Dermis blood vessel endothelial cell (primary cell): ENCODE measurements at places on chromosomes 6 and 20.

DNA sequence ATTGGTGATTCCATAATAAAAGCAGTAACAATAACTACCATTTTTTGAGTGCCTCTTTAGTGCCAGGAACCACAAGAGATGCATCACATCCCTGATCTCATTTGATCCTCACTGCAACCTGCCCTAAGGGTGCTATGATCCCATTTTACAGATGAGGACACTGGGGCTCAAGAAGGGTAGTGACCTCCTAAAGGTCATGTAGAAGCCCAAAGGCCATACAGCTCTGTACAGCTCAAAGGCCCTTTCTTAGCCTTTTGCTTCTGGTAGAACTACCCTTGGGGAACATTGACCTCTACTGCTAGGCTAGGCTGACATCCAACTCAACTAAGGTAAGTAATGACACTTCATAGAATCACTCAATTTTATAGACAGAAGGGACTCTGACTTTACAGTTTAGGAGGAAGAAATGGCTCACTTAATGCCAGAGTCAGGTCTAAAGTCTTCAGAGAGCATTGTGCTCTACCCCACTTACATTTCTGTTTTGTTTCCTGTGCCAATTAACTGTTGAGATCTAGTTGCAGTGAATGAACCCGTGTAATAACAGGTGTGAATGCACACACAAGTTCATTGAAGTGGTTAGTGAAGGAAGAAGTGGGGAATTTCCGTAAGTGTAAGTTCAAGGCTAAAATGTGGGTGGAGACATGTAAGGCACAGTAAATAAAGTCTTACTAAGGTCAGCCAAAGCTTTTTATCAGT is 10.7 kb downstream of the SLC9A8 start:
- no peak for DNase-seq

DNA sequence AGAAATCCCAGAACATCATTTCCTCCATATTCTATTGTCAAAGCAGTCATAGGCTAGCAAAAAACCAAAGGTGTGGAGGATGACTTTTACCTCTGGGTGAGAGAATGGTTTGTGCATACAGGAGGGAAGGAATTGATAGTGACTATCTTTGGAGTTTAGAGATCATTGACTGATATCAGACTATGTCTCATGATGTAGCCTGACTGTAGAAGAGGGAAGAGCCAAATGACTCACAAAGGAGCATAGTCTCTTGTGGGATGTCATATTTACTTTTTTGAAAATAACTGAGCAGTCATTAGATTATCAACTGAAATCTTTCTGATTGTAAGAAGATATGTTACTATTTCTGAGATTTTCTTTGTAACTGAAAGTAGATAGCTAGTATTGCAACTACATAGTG is 158.5 kb downstream of the FLRT3 start:
- DNase-seq: no peak

DNA sequence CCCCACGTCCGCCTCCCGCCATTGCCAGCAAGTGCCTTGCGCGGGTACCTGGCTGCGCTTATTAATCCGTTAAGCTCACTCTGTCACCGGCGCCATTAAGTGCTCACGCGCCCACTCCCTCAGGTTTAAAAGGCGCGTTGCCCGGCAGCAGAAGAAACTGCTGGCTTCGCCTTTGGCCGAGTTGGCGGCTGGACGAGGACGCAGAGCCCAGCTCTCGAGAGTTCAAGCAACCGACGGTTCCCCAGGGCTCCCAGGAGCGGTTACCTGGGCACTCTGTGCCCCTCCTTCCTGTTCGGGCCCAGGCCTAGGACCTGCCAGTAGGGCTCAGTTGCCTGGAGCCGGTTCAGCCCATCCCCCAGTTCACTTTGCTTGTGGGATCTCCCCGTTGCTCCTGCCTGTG is at the start of gene GGTLC1:
Gene GGTLC1, minus strand, starts transcription at position 219 of the 400 bp plus-strand sequence. CDS start 2,168 bp downstream, outside the sequence.
- DNase-seq: no peak

GRCh38 chr20:51542571-51543421 is at the start of gene NFATC2:
Gene NFATC2, minus strand, starts transcription at chr20:51542719. Its CDS starts 220 bp downstream, at chr20:51542499.
- DNase-seq: peak; percentile 69

DNA sequence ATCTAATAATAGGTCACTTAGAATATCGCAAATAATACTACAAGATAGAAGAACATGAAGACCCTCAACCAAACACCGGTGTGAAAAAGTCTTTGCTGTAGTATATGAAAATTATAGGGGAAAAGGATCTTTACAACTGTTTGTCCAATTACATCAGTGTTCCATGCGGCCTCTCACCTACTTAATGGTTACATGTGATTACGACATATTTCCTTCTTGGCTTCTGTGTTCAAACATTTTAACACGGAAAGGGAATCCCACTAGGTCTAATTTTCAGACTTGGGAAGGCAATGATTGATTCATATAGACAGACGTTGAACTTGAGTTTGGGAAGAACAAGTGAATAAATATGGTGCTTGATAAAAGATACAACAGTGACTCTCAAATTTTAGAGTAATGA is 273.4 kb downstream of the KIF16B start:
- no peak for DNase-seq

DNA sequence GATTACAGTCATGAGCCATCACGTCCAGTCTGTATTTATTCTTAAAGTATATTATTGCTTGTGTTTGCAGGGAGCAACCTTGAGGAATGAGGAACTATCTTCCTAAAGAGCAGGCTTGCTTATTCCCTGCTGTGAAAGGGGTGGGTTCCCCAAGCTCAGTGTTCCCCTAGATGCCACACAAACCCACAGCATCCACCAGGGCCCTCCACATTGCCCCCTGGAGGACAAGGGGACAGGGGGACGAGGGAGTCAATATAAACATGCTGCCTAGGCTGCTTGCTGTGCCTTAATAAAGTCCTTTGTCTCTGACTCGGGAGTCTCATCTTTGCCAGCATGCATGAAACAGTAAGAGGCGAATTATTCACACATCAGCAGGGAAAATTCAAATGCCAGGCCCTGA is 8.0 kb upstream of the IDH3B start:
- DNase-seq: no peak

DNA sequence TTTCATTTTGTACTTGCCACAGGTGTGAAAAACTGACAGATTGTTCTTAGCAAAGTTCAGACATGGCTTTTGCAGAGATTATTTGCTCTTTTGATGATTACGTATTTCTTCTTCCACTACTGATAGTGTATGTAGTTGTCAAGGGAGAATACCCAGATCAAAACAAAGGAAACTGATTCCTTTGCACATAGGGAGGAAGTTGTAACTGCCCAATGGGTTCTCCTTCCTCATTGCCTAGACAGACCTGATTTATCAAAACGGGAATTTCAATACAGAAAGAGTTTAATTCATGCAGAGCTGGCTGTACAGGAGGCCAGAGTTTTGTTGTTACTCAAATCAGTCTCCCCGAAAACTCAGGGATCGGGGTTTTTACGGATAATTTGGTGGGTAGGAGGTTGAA is 214.7 kb downstream of the BCAS1 start:
- DNase-seq: no peak

- DNase-seq: no peak
These were observed 18.1 kb downstream of the SNX3 start for GRCh38 chr6:108242721-108243120.

- no peak for DNase-seq
These were observed 97.8 kb downstream of the PACRG start for GRCh38 chr6:162825597-162825996.

DNA sequence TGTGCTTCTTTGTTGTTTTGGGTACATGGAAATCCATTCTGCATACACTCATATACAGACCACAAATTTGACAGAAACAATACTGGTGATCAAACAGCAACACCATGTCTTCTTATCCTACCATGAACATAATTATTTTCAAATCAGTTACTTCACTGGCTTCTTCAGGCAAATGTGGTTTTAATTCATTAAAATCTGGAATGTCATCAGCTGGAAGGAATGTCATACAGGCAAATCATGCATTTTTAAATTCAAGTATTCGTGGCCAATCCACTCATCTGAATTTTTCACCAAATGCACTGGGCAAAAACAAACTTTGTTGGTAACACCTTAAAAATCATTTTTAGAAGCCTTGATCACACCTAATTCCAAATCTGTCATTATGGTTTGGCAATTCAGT is 59.3 kb downstream of the KIF6 start:
- no peak for DNase-seq

GRCh38 chr6:44481056-44481455 is 93.5 kb downstream of the CDC5L start:
- DNase-seq: no peak

DNA sequence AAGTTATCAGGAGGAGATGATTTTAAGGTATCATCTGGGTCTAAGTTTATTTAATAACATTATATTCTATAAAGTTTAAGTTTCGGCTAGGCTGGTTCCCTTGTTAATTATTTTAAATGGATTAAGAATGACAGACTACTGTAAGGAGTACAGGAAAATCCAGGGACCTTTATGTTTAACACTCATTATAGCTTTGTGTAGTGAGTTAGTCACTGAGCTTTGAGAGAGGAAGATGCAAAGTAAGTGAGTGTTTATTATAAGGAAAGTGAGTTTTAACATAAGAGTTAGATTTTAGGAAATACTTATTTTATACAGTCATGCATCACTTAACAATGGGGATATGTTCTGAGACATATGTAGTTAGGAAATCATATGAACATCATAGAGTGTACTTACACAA is 485.5 kb downstream of the MMUT start:
- DNase-seq: no peak

DNA sequence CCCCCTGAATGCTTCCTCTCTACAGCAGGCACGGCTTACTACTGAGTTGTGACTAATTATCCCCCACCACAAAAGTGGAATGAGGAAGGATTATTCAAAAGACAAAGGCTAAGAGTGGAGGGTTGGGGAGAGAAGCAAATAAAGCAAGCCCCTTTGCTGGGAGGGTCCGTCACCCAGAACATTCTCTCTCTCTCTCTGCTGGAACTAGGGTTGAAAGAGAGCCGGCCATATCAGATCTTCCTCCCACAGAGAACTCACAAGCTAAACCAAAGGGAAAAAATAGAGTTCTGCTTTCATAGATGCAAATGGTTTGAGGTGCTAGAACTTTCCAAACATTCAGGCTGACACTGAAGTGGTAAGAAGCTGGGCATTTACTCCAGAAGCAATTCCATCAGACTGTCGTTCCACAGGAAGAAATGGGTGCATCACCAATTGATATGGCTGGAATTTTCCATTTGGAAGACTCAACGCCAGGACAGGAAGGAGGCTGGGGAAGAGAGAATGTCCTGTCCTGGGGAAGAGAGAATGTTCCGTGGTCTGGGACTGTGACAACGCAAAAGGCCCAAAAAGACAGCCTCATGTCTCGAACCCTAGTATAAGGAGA is 7.9 kb downstream of the ZMYND8 start:
- DNase-seq: peak; percentile 41

- DNase-seq: no peak
These were observed 12.8 kb upstream of the DNAAF9 start for GRCh38 chr20:3420211-3420707.

GRCh38 chr20:42255821-42256220 is 637.6 kb upstream of the CHD6 start:
- DNase-seq: no peak

GRCh38 chr6:25441663-25442270 is 162.6 kb downstream of the CARMIL1 start:
- DNase-seq: no peak

DNA sequence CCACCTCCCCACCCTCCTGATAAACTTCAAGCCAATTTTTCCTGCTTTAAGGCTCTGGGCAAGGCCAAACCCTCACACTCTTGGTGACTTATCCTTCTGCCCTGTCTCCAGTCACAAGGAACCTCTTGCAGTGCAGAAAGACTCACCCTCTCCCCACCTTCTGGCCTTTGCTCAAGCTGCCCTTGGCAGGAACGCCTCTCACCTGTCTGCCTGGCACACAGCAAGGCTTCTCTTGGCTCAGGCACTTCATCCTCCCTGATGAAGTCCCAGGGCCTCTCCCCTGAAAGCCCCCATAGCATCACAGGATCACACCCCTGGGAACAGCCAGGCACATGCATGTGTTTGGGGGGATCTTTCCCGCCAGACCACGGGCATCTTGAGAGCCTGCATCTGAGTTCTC is 68.8 kb upstream of the NNAT start:
- no peak for DNase-seq

DNA sequence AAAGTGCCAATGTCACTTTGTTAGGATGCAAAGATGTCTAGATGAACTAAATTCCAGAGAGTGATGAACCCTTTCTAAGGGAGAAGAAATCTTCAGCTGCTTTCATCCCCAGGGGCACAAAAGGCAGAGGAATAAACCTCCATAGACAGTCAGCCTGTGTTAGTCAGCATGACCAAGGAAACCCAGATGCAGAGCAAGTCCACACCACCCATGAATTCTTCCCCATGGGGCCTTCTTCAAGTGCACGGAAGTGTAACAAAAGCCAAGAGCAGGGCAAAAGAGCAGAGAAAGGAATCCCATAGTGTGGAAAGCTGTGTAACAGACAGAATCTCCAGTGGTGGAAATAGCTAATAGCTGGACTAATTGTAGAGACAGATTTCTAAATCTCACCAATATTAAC is 50.0 kb downstream of the DCDC2 start:
- DNase-seq: no peak

DNA sequence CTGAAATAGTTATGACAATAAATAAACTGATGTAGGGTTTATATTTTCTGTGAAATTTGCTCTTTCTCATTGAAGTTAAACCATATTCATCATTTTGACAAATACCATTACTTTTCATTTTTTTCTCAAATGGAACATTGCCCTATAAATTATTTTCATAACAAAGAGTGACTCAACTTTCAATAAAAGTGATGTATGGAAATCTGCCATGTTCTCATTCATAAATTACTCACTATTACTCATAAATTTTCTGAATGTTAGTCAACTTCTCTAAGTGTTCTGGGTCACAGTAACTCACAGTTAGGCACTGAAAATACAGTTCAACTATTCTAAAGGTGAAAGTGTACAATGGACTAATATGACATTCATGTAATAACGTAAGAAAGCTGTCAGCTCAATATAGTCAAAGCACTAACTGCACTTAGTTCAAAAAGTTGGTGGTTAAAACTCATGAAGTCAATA is 19.0 kb upstream of the STX11 start:
- DNase-seq: peak; percentile 64

DNA sequence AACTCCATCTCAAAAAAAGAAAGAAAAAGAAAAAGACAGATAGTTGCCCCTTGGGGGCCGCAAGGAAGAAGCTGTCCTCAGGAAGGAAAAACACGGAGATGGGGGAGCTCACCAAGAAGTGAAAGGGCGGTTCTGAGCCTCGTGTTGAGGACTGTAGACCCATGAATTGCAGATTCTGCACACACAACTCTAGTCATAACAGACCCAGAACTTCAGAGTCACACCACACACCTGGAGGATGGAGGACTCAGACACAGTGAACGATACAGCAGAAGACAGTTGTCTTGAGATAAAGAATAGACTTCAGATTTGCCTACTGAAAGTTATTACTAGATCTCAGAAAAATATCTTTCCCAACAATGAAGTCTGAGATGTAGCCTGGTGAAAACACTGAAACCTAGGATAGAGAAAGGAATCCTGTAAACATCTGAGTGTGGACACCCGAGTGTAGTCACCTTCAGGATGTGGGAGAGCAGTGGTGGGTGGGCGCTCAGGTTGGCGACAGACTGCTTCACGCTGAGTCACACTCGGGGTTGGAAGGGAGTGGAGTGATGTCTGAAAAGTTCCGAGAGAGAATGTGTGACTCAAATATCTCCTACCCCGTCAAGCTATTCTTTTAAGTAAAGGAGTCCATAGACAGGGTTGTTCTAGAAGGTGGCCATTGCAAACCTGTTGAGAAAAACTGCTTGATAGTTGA is 88.1 kb downstream of the MAP3K4 start:
- DNase-seq: no peak
